ENCODE measurements at places on chromosomes 6 and 20.

GRCh38 chr6:127385668-127386430, 42.4 kb upstream of the ECHDC1 start:
- DNase-seq = no peak

- no peak for DNase-seq
These were observed 272.6 kb downstream of the TMEM242 start for GRCh38 chr6:157050537-157051265.

GRCh38 chr20:53692465-53693067, 98.9 kb upstream of the ZNF217 start:
- DNase-seq = no peak

- DNase-seq = no peak
These were observed 80.8 kb upstream of the VSTM2L start for GRCh38 chr20:37822141-37822601.
